ENCODE measurements at places on chromosomes 16 and 17.

DNA sequence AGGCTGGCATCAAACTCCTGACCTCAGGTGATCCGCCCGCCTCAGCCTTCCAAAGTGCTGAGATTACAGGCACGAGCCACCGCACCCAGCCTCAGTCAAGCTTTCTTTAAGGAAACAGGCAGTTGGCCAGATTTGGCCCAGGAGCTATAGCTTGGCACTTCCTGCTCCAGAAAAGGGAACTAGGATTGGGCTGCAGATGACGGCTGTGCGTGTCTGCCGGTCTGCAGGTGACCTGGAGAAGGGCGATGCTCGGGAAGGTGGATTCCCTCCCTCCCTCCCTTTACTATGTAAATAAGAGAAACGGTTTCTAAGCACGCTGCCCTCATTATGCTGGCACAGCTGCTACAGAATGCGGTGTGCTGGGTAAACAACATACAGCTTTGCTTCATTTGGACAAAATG is 215.9 kb downstream of the RPTOR start:
- DNase-seq, result no peak

DNA sequence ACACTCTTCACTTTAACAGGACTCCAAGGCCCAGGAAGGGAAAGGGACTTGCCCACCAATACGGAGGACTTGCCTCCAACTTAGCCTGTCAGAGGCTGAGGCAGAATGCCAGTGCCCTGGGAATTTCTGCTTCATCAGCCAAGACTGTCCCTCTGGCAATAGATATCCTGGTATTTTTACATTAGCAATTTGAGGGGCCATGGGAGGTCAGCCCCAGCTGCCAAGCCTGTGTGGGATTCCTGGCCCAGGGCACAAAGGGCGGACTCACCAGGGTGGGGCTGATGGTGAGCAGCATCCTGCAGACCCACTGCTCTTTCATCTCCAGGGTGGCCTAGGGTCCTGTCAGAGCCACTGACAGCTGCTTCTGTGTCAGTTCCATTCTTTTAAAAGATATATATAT is 78.3 kb upstream of the CIBAR2 start:
- DNase-seq, result no peak

DNA sequence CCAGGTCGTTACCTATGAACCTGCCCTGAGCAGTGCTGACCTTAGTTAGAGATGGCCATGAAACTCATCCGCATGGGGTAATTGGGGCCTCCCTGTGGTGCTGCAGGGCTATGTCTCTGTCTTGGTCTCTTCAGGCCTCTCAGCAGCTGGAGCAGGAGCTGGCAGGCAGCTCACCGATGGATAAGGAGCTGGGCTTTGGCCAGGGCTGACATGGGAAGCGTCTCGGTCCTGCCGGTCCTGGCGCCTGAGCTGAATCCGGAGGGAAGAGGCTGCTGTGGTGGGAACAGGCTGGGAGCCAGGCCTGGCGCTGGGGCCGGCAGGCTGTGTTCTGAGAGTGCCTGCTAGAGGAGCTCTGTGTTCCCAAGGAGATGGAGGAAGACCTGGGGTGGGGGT is 10.1 kb downstream of the IL32 start:
- DNase-seq, result no peak

DNA sequence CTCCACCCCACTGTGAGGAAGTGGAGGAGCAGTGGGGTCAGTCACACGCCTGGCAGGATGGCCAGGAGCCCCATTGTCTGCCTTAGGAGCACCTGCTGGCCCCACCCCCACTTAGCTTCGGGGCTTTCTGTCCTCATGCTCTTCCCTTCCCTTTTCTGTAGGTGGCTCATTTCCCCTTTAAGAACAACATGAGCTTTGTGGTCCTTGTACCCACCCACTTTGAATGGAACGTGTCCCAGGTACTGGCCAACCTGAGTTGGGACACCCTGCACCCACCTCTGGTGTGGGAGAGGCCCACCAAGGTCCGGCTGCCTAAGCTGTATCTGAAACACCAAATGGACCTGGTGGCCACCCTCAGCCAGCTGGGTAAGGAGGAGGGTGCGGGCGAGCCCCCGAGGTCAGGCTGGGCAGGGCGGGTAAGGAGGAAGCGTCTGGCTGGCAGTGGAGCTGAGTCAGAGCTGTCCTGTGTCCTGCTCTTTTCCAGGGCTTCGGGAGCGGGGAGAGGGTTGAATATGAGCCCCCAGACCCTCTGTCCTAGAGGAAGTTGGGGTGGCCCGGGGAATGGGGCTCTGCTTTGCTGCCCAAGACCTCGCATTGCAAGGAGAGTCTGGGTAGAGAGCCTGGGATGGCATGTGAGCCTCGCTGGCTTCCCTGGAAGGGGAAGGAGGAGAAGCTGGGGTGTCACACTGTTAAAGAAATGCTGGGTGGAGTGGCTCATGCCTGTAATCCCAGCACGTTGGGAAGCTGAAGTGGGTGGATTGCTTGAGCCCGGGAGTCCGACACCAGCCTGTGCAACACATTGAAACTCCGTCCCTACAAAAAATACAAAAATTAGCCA is 9.2 kb upstream of the SERPINF1 start:
- DNase-seq, result no peak

DNA sequence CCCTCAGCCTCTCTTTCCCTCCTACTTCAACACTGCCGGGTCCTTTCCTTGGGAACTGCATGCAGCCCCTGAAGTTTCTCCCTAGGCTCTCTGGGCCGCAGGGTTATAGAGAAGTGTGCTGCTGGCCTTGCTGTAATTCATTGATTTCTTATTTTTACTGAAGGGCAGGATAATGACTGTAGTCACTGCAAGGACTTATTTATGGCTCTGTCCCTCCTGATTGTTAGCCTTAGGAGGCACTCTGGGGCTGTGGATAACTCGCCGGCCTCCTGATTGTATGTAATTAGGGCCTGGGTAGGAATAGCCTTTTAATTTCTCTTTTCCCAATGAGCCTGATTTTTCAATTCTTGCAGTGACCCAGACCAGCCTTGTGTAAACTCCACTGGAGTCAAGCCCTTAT is 138.3 kb upstream of the CDH13 start:
- no peak for DNase-seq

DNA sequence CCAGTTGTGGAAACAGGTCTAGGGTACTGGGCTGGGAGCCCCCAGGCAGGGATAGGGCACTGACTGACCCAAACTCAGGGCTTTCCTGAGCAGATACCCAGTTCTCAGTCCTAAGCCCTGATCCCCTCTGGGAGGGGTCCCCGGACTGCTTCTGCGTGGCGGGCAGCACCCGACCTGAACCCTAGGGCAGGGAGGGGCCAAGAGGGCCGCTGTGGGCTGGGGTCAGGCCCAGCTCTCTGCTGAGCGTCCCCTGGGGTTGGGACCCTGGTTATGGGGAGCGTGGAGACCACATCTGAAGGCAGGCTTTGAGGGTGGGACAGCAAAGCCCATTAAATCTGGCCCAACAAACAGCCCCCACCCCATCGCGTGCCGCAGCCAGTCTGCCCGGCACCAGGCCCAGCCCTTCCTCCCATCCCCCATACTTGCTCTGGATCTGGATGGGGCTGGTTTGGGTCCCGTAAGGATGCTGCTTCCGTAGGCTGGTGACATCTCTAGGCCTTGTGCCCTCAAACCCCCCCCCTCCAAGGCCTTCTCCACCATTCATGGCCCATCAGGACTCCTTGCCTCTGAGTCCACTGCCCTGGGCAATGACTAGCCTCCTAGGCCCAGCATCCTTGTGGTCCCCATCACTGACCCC is 691 bp upstream of the FAM83G start:
- DNase-seq, result no peak

DNA sequence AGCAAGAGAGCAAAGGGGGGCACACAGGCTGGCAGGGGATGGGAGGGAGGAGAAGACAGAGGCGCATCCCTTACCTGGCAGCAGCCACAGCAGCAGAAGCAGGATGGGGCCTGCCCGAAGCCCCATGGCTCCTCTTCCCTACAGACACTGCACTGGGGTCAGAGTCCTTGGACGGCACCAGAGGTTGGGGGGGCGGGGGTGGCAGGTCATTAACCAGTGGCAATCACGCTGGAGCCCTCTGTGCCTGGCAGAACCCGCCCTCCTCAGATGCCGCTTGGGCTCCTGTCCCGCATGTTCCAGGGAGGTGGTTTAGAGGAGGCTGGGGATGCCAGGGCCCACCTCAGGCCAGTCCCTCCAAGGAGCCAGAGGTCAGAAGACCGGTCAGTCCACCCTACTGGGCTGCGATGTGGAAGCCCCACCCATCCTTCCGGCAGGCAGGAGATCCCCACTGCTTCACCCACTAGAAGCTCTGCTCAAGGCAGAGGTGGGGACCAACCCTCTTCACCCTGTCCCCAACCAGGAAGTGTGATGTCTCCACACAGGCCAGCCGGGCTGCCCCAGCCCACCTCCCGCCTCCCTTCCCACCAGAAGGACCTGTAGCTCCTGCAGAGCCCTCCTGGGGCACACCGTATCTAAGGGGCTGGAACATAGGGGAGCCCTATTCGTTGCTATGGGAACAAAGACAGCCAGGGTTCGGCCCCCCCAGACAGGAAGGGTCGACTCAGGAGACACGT is 11.7 kb downstream of the ZG16B start:
- DNase-seq, result no peak

GRCh38 chr17:53496356-53496755 is 326.4 kb upstream of the KIF2B start:
- no peak for DNase-seq

DNA sequence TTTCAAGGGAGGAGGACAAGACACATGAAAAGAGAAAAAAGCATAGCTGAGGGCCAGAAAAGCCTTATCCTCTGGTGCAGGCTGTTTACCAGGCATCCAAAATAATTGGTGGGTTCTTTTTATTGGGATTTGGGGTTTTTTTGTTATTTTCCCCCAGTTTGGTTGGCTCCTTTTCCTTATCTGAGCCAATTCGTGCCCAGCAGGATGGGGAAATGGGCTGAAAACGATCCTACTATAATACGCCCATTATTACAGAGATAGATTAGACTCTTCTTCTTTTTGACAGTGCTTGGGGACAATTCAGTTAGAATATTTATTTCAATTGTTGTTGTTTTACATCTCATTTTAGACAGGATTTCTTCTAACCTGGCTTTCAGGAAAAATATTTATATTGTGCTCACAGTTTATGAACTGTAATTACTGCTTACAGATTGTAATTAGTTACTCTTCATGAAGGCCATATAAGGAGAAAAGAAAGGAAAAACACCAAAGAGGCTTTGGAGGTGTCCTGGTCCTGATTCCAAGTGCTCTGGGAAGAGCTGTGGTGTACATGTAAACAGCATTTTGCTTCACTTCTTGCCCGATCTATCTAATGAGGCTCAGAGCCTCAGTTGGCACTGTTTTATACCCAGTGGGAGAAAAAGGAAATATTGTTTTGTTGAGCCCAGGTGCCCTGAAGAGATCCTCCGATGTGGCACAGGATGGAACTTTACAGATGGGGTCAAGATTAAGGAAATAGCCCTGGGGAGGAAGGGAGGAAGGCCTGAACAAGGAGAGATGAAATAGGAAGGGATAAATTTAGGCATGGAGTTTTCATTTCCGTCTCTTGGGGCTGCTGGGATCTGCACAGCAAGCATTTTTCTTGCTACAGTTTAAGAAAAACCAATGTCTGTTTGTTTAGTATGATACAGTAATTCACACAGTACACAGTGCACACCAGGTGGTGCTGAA is 611 bp upstream of the ANKRD40 start:
- no peak for DNase-seq

DNA sequence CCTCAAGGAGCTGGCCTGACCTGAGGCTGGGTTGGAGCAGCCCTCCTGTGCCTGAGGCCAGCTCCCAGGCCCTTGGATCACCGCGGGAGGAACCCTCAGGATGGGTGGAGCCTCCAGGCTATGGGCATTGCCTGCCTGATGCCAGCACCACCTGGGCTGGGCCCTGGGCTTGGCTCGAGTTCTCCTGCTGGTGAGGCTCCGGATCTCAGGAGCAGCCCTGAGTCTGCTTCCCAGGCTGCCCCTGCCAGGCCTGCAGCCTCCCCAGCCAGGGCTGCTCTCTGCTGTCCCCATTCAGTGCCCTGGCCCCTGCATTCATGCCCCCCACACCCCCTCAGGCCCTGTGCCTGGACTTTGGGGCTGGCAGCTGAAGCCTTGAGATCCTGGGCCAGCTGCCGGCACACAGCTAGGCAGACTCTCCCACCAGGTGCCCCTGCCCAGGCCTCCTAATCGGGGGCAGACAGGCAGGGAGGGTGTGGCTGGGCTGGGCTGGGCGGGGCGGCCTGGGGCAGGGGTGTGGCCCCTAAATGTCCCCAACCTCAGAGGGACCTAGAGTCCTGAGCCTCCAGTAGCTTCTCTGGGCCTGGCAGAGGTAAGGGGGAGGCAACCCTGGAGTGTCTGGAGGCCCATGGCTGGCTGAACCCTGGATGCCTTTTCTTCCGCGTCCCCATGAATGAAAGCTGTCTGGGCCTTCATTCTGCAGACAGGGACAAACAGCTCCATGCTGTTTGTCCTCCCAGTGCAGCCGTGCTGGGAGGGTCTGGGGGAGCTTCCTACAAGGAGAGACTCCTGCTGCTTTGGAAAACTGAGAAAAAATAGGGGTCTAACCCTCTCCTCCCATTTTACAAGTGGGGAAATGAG is 1.1 kb upstream of the PIGQ start:
- DNase-seq, result no peak

DNA sequence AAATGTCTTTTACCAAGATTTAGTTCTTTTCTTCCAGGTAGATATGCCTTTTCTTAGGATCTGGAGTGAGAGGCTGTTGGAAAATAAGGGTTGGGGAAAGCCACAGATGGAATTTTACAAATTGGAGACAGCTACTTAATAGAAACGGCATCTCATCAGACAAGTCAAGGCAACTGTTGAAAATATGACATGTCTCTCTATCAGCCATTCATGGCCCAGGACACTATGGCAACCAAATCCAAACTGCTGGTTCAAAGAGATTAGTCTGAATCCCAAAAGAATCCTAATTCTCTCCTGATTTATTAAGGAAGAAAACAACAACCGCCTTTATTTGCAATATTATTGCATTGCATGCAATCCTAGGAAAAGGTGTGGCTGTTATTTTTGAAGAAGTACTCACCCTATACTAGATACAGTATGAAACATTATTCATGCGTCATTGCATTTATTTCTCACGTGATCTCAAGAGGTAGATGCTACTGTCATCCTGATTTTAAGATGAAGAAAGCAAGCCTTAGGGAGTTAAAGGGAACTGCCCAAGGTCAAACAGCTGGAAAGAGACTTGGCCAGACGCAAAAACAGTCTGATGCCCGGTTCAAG is 12.6 kb upstream of the CEP20 start:
- no peak for DNase-seq
